ENCODE measurements at places on chromosomes 7 and 10. TPM values are rescaled to one million over a fixed set of nuclear protein-coding genes. Genes with fewer than 3 reads are reported as not detected.
A peak's percentile ranks its signal among the peaks of the same experiment; 100 is the strongest.

Gene HTR7
- 0.31 TPM for total RNA-seq

Gene ADRA2A
- total RNA-seq = 19.3 TPM

DNA sequence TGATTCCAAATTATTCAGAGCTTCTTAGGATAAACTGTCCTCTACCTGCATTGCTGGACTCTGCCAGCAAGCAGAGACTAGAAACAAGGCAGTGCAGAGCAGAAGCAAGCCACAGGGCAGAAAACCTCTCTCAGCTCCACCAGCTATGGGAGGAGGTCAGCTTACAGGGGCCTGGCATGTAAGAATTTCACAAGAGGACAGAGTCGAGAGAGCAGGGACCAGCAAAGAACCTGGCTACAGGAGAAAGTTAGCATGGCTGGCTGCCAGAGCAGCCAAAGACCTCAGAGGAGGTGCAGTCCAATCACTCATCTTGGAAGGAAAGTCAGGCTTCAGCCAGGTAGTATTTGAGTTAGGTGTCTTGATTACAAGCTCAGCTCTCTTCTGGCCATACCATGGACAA, 62.9 kb downstream of the ENO4 start:
- no peak overlapping the region for H3K27ac ChIP-seq
- no peak overlapping the region for H3K4me3 ChIP-seq
- H3K36me3 ChIP-seq = peaks cover 13% of the 10 kb centered on the region

GRCh38 chr7:128742206-128742605, 3.0 kb downstream of the CALU start:
- peaks cover 31% of the 10 kb centered on the region for H3K4me1 ChIP-seq
- no peak for DNase-seq
- peak overlapping the region; percentile 70 for H3K4me3 ChIP-seq
- peak overlapping the region; percentile 13 for H3K27ac ChIP-seq

- no peak overlapping the region for H3K4me3 ChIP-seq
- H3K4me1 ChIP-seq = peaks cover under 1% of the 10 kb centered on the region
- H3K27ac ChIP-seq = no peak overlapping the region
- H3K27me3 ChIP-seq = peaks cover 3% of the 10 kb centered on the region
- no peaks in the 10 kb centered on the region for H3K36me3 ChIP-seq
Measured at GRCh38 chr7:88670536-88670935, 89.0 kb upstream of the ZNF804B start.
